NCI-H1105 (cell line): ENCODE measurements at places on chromosomes 1 and 21.

GRCh38 chr1:220420726-220421125, 107.2 kb upstream of the MARK1 start:
- no peak for DNase-seq

DNA sequence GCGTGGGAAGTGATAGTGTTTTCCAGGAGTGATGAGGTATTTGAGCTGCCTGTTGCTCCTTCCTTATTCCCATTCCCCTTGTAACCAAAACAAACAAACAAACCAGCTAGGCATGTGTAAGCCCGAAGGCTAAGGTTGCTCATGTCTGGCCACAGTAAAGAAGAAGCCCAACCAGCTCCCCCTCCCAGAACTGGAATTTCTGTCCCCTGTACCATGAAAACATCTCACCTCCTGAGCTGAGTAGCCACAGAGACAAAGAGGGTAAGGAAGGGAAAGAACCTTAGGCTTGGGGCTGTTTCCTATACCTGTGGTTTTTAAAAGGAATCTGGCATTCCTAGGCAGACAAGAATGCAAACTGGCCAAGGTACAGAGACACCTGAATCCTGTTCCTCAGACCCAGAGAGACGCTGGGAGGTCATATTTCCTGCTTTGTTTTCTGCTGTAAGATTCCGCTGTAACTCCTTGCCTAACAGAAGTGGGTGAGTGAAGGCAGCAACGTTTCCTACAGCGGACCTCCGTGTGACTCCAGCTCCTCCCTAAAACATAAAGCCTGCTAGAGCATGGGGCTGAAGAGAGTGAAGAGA, 41.7 kb upstream of the RAB4A start:
- no peak for DNase-seq

DNA sequence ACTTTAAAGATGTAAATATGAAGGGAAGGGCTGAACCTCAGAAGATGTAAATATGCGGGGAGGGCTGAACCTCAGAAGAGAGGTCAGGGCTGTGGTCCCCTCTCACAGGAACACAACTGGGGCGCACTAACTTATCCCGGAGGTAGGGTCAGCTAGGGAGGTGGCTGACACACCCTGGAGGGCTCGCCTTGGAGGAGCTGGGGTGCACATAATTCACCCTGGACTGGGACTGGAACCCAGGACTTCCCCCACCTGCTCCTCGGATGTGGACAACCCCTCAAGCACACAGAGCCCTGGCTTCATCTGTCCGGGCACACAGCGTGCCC, 13.9 kb upstream of the TTC39A start:
- no peak for DNase-seq

GRCh38 chr1:104294259-104294658, 544.6 kb downstream of the AMY1C start:
- DNase-seq = peak; percentile 89

- no peak for DNase-seq
Measured at GRCh38 chr1:231860221-231861088, 233.9 kb downstream of the DISC1 start.

DNA sequence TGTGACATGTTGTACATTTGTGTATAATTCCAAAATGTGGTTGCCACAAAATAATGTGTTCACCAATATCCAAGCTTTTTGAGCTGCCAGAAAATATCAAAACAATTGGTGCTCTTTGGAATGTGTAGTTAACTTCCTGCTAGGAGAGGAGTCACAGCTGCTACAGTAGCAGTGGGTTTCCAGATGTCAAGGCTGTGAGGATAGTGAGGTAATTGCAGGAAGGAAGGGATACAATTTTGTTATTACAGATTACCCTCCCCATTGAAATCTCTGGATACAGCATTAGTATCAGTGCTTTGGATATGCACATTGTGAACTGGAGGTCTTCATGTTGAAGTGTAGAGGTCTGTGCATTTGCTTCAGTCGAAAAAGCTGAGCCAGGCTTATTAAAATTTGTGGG, 253.2 kb downstream of the PTPRC start:
- no peak for DNase-seq

DNA sequence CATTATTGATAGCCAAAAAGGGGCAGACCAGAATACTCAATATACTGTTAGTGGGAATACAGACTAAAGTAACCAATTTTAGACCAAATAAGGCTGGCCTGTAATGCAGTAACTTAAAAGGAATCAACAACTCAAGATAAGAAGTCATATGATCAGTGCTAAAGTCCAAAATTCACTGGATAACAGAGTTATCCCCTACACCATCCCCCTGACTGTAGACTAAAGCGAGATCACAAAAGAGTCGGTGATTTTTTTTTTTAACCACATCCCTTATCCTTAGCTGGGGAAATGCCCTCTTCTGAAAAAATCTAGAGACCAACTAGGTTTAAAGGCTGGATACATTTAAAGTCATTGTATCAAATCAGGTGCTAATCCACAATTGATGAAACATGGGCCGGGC, 7.7 kb downstream of the UBR4 start:
- no peak for DNase-seq

DNA sequence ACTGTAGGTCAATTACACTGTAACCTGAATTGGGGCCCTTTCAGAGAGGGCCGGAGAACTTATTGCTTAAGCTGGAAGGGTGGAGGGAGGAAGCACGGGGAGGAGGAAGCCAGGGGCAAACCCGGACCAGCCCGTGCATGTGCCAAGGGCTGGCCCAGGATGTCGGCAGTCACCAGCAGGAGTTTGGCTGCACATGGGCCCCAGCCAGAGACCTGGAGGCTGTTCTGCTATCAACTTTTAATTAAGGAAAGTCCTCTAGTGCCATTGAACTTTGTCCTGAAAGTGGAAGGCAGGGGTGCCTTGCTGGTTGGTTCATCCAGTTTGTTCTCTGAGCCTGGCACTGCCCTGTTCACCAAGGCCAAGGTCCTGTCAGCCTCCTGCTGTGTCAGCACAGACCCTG, 200.8 kb upstream of the VAMP3 start:
- no peak for DNase-seq

DNA sequence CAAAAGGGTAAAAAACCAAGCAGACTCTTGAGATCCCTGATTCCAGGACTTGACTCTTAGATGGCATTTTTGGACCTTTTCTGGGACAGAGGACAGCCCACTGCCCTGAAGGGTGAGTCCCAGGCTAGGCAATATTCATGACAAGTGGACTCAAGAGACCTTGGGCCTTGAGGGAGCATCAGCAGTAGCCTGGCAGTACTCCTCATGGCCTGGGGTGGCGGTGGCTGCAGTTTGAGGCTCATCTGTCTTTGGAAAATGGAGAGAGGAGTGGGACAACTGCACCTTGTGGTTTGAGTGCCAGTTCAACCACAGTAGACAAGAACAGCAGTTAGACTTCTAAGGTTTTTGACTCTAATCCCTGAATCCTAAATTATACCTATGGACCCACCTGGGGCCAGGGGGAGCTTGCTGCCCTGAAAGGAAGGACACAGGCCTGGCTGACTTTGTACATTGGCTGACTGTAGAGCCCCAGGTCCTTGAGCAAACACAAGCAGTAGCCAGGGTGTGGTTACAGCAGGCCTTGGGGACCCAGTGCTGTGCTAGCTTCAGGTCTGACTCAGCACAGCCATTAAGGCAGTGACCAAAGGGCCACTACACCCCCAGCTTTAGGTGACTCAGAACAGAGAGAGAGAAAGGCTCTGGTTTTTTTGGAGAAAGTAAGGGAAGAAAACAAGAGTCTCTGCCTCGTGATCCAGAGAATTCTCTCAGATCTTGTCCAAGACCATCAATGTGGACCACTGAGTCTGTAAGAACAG, 1023.2 kb downstream of the KCNT2 start:
- no peak for DNase-seq

DNA sequence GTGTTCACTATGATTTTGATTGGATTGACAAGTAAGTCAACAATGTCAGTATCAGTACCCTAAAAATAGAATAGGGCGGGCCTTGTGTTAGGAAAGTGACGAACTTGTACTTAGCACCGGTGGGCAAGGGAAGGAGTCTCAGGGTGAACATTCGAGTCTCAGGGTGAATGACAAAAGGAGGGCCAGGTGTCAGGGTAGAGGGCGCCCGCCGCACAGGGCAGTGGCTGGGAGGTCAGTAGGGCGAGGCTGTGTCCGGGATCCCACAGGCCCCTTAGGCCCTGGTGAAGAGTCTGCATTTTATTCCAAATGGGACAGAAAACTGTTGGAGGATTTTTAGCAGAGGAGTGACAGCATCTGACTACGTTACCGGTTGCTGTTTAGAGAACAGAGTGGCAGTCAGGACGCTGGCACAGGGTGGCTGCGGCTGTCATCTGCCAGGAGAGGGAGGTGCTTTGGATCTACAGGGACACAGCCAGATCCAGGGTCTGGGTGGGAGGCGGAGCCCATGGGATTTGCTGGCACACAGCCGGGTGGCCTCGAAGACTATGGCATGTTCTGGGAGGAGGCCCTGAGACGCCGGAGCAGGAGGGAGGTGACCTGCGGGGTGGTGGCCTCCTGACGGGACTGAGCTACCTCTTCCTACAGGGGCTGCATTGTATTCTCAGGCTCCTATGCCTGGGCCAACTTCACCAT, 11.0 kb downstream of the AGTRAP start:
- DNase-seq = no peak

GRCh38 chr1:219549215-219549614, 63.7 kb downstream of the ZC3H11B start:
- DNase-seq = no peak

DNA sequence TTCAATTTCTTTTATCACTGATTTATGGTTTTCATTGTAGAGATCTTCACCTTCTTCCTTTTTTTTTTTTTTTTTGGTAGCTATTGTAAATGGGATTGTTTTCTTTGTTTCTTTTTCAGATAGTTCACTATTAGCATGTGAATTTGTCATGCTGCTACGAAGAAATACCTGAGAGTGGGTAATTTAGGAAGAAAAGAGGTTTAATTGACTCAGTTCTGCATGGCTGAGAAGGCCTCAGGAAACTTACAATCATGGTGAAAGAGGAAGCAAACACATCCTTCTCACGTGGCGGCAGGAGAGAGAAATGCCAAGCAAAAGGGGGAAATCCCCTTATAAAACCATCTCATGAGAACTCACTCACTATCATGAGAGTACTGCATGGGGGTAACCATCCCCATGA, 66.4 kb downstream of the DAB1 start:
- no peak for DNase-seq

DNA sequence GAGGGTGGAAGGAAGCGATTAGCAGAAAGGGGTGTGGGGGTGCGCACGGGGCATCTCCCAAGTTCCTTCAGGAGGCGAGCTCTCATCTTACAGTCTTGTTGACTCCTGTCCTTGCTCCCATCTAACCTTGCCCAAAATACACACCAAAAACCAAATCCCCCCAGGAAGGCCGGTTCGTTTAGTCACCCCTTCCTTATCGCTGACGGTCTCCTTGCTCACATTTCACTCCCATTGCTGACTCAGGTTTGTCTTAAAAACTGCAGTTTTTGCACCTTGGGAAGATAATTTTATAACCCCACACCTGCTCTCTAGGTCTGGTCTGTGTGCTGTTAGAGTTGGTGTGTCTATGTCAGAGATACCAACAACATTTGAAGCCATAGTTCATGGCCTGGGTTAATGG, 68.1 kb upstream of the F3 start:
- DNase-seq = no peak

DNA sequence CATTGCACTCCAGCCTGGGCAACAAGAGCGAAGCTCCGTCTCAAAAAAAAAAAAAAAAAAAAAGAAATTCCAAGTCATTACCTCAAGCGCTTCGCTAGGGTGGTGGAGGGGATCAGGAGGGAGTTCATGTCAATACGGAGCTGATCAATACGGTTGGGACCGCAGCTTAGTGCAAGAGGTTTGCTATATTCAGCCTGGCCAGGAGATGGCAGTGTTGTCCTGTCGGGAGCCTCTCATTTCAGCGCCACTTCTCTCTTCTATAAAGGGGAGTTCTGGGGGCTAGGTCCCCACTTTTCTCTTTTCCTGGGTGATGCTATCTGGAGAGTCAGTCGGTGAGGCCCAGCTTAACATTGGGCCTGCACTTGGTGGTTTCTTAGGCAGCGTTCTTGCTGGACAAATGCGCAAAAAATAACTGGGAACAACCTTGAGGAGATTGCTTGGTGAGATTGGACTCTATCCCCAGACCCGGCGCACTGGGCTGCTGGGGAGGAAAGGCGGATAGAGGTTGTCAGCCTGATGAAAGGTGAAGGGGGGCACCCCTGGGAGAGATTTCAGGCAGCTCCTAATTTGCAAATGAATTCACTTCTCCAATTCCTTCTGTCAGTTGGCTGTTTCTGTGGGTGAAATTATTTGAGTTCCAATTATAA, 40.4 kb downstream of the KIAA0040 start:
- DNase-seq = peak; percentile 47

- DNase-seq = no peak
Measured at GRCh38 chr1:225962440-225962975, 21.5 kb upstream of the LEFTY2 start.

DNA sequence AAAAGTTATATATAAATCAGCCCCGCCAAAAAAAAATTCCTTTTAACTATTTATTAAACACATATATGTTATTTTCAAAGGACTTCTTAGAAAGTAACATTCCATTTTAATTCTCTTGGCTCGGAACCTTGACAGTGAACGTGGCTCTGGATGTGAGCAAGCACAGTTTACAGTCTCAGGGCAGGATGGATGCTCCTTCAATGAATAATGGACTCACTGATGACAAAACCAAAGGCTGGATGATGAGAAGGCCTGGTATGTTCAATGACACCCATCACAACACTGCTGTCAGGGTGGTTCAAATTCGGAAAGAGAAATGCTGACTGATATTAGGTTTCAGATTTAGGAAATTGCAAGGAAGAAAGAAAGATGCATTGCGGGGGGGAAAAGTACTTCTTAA, 148.8 kb downstream of the SIPA1L2 start:
- DNase-seq = no peak

GRCh38 chr1:201279313-201279712, 4.0 kb upstream of the PKP1 start:
- no peak for DNase-seq

DNA sequence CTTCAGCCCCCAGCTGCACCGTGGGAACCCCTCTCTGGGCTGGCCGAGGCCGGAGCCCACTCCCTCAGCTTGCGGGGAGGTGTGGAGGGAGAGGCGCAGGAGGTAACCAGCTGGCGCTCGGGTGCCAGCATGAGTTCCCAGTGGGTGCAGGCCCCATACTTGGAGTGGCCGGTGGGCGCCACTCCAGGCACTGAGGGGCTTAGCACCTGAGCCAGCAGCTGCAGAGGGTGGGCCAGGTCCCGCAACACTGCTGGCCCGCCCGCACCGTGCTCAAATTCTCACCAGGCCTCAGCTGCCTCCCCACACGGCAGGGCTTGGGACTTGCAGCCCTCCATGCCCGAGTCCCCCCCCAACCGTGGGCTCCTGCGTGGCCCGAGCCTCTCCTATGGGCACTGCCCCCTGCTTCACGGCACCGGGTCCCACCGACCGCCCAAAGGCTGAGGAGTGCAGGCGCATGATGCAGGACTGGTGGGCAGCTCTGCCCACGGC, 47.2 kb downstream of the LRRC53 start:
- no peak for DNase-seq

- no peak for DNase-seq
Measured at GRCh38 chr1:168437821-168438220, 106.0 kb downstream of the XCL2 start.
